ENCODE measurements at places on chromosomes 11 and 22.

DNA sequence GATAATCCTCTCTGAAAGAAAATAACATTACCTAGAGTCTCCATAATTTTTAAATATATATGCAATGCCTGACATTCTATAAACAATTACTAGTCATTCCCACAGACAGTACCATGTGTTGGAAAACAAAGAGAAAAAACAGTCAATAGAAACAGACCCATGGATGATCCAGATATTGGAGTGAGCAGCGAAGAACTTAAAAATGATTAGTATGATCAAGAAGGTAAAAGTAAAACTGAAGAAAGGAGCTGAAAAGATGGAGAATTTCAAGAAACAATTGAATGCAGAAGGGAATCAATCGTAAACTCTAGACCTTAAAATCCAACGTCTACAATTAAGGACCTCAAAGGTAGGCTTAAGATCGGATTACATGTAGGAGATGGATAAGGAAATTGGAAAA lies 330.6 kb downstream of the SHANK2 start:
- DNase-seq, result no peak

GRCh38 chr11:12441231-12441861 lies 64.0 kb downstream of the PARVA start:
- DNase-seq, result no peak

DNA sequence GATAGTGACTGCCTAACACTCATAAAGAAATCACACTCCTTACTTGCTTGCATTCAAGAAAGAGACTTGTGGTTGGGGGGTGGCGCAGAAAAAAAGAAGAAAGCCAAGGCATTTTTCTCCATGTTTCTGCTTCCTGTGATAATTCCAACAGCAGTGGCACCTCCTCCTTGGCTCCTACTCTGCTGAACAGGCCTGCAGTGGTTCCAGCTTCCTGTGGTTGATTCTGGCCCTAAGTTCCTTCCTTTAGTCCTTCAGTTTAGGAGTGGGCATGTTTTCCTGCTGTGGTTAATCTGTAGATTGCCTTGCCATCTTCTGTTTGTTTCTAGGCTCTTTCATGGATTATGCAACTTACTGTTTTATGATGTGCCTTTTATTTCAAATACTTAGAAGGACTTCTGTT lies 940.4 kb downstream of the DLG2 start:
- DNase-seq, result no peak

DNA sequence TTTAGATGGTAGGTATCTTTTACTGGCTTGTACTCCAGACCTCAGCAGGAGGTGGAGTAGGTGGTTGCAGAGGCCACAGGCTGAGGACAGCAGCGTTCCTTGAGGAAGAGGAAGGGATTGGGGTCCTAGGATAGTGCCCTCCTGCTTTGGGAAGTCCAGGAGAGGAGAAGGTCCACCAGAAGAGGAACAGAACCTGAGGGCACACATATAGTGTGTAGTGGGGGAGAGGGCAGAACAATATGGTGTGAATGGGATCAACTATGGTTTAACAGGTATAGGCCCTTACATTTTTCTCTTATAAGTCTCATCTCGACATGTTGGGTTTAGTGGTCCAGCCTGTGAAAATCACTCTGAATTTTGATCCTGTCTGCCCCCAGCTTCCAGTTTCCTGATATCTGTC lies 229.1 kb upstream of the ZBED5 start:
- no peak for DNase-seq
